Effector memory CD8-positive, alpha-beta T cell (primary cell): ENCODE measurements at places on chromosomes 2 and 18.

DNA sequence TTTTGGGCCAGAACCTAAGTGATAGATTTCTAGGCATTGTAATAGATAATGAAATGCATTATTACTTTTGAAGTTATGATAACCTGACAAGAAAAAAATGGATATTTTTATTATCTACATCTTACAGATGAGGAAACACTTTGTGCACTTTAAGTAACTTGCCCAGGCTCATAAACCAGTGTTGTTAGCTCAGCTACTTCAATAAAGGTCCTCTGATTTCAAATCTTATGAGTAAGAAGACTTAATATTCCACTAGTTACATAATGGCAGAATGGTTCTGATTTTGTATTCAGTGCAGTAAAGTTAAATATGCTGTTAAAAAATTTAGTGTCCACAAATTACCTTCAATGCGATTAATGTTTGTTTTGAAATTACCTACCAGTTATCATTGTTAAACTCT lies 199.0 kb downstream of the BABAM2 start:
- DNase-seq = no peak

DNA sequence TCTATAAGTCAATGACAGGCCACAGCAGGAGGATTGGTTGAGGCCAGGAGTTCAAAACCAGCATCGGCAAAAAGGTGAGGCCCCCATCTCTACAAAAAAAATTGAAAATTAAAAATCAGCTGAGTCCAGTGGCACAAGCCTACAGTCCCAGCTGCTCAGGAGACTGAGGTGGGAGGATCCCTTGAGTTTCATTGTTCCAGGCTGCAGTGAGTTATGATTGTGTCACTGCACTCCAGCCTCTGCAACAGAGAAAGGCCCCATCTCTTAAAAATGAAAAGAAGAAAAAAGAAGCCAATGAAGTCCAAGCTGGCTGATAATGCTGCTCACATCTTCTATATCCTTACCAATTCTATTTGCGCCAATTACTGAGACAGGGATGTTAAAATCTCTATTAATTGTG lies 39.1 kb downstream of the MRPS5 start:
- no peak for DNase-seq

DNA sequence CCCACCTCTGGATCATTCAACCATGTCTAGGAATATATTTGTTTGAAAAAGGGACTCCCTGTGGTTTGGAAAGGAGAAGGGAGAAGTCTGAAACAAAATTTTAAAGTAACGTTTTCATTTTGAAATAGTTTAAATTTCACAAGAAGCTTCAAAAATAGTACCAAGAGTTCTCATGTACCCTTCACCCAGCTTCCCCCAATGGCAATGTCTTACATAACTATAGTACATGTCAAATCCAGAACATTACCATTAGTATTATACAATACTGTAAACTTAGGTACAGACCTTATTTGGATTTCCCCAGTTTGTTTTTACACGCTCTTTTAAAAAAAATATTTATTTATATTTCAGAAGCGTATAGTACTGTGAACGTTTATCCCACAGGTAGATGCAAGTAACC lies 4.0 kb upstream of the LYG2 start:
- no peak for DNase-seq

DNA sequence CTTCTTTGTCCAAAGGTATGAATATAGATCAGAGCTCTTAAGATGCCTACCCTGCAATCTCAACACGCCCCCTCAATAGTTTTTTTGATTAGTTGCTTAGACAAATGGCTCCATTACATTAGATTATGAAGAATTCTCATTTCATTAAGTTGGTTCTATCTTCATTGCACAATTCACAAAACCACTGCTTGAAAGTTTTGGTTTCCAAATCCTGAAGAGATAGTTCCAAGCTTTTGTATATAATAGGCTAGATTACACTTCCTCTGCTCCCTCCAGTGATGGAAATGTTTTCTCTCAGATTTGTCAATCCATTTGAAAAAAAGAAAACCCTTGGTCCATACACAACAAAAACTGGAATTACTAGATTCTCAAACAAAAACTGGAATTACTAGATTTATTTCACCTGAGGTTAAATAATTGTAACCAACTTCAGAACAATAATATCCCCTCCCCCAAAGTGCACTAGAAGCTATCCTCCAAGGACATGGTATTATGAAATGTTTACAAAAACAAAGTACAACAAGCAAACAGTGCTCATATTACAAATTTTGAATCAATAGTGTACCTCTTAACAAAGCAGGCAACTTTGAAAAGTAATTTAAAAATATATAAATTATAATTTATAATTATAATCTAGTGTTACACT lies 6.8 kb upstream of the TLK1 start:
- DNase-seq = no peak

DNA sequence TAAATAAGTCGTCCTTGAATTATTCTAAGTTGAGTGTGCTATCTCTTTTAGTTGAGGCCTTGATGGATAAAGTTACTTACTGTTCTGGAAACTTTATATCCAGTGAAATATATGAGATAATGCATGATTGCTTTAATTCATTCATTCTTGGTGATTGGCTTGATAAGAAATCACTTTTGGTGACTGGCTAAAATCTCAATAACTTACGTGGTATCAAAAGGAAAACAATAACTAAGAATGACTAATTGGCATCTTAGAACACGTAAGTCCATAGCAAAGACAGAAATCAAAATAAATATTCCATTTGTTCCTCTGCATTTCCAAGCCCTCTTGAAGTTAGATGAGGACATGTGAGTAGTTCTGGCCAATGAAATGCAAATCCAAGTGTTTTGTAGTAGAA lies 251.6 kb downstream of the NUP35 start:
- DNase-seq = no peak

DNA sequence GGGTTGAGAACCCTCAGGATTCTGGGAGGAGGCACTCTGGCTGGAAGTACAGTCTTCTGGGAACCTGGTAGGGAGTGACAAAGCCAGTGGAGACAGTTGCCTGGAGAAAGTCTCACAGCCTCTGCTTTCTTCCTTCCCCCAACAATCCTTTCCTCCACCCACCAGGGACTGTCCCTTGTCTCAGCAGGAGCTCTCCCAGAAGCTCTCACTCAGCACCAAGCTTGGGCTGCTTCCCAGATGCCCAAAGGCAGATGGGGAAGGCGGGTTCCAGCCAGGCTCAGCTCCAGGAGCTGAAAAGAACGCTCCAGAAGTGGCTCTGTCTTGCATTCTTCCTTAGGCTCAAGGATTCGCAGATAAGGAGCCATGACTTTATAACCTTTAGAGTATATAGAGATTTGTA lies 7.6 kb upstream of the NAGK start:
- DNase-seq = no peak

GRCh38 chr2:9315280-9315847 lies 108.0 kb downstream of the ITGB1BP1 start:
- DNase-seq = no peak

DNA sequence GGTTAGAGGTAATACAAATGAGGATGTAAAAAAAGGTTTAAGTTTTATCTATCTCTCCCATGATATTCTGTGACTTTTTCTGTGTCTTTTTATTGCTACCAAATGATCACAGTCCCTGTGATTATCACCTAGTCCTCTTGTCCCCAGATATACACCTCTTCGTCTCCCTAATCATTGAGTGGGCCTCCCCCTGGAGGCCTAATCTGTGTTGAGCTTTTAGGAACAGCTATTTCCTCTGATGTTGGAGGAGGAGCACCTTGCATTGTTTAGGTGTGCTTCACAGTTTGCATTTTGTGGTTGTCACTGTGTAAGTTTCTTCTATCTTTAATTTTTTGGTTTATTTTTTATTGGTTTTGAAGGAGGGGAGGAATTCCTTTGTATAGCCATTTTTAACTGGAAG lies 33.3 kb downstream of the CCDC85A start:
- no peak for DNase-seq

GRCh38 chr2:198376677-198377076 lies 572.3 kb downstream of the PLCL1 start:
- DNase-seq = no peak

DNA sequence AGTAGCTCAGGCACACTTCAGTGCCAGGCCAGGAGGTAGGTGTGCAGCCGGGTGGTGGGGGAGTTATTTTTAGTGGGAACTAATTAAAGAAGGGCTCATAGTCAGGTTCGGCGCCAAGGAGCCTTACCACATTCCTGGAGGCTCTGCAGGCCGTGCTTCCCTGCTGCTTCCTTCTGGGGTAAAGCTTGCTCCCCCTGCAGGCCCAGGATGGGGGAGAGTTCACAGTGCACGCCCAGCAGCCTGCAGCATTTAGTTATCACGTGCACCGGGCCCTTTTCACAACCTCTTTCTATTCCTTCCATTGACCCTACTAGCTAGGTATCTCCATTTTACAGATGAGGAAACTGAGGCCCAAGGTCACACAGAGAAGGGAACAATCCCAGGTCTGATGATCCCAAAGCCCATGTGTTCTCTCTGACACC lies 2.5 kb downstream of the KCNF1 start:
- no peak for DNase-seq

DNA sequence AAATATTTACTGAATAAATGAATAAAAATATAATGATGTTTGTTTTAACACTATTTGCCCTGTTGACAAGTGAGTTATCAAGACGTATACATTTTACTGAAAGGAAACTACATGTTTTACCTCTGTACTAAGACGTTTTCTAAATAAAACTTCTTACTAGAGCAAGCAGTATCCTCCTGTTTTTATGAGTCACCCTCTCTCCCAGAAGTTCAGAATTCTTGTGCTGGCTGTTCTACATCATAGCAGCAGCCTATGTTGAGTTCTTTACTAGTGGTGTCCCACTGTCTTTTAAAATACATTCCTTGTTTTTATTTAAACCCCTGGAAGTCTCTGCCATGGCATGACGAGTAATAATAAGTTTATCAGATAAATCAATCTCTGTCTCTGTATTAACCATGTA lies 297.4 kb downstream of the CALCRL start:
- no peak for DNase-seq

DNA sequence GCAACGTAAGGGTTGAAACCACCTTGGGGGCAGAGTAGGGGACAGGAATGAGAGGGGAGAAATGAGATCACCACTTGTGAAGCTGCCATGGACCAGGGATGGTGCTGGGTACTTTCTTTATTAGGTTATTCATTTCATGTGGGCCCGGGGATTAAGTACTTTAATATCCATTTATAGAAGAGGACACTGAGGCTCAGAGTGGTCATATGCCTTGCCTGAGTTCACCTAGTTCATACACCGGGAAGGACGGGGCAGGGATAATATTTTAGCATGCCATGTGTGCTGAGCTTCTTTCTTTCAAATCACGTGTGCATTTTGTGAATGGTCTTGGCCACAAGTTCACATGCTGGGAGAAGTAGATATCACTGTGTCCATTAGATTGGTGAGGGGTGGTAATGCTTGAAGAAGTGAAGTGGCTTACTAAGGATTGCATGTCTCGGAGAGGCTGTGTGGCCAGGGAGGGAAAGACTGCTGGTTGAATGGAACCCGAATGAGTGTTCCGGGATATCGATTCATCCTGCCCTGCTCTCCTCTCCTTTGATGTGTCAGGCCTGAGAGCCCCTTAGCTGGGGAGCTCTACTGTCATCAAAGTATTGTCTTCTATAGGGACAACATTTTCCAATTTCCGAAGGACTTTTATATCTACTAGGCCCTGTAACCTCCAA lies 187.1 kb downstream of the MYCN start:
- DNase-seq = no peak

GRCh38 chr18:64131314-64131713 lies 17.6 kb downstream of the LINC00305 start:
- DNase-seq = no peak

GRCh38 chr2:177673602-177674595 lies 281.3 kb downstream of the AGPS start:
- DNase-seq = no peak

- DNase-seq = no peak
Observed at GRCh38 chr2:181646415-181646987, 10.4 kb downstream of the CERKL start.

GRCh38 chr2:30106543-30106942 lies 40.3 kb upstream of the YPEL5 start:
- no peak for DNase-seq

DNA sequence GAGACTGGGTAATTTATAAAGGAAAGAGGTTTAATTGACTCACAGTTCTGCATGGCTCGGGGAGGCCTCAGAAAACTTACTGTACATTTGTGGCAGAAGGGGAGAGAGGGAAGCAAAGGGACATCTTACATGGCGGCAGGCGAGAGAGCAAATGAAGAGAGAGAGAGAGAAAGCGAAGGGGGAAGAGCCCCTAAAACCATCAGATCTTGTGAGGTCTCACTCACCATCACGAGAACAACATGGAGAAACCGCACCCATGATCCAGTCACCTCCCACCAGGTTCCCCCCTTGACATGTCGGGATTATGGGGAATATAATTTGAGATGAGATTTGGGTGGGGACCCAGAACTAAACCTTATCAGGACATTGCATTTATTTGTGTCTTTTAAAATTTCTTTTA lies 75.9 kb downstream of the ACSL3 start:
- DNase-seq = no peak

DNA sequence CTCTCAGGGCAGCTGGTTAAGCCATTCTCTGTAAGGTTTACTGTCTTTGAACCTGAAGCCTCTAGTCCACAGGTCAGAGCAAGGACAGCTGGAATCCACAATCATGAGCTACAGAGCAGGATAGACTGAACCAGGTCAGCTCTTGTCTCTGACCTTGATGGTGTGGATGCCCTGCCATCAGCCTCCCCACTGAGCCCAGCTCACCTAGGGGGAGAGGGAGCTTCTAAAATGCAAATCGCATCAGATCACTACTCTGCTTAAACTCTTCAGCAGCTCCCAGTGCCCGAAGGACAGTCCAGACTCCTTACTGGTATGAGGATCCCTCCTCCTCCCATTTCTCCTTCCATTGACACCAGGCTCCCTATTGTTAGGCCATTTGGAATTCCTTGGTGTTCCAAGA lies 255.3 kb upstream of the CCDC68 start:
- no peak for DNase-seq

DNA sequence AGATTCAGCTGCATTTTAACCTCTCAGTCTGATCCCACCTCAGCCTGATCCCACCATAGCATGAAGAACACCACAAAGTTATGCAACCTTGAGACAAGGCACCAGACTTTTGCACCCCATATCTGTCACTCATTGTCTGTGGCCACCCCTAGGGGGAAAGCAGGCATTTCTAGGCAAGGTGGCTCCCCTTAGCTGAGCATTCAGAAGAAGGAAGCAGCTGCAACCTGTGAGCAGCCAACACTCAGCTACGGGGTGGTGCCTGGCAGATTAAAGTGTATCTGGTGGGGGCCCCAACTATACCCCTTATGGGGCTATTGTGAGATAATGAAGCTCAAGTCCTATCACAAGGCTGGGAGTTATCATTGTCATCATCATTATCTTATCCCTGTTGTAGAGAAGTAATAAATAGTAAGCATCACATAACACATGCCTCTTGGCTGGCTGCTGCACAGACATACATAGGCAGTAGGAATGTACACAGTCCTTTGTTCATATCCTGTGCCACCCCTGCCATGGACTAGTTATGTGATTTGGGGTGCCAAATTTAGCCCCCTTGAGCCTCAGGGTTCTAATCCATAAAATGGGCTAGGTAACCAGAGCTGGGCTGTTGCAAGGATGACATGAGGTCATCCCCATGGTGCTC lies 20.6 kb upstream of the TMEM163 start:
- DNase-seq = no peak

- no peak for DNase-seq
Observed at GRCh38 chr2:38465789-38466127, 88.7 kb upstream of the ATL2 start.
